ENCODE measurements at places on chromosomes 4 and X.

GRCh38 chrX:2550328-2551020 is 49.7 kb upstream of the DHRSX start:
- no peak for DNase-seq

DNA sequence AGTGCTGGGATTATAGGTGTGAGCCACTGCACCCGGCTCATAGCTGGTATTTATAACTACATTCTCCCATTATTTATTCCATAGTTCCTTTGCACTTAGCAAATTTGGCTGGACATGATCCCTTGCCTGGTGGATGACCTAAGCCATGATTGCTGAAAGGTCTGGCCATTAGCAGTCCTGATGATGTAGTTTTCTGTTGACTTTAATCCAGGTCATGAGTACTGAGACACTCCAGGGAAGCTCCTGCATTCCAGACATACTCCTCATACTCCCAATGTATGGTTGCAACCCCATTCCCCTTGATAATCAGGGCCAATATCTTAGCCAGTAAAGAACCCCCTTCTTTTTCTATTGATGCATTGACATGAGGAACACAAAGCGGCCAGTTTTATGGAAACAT is 24.4 kb upstream of the MGST2 start:
- DNase-seq, result no peak

- peak; percentile 78 for DNase-seq
Measured at GRCh38 chr4:127782025-127782274, 172 bp upstream of the HSPA4L start.

DNA sequence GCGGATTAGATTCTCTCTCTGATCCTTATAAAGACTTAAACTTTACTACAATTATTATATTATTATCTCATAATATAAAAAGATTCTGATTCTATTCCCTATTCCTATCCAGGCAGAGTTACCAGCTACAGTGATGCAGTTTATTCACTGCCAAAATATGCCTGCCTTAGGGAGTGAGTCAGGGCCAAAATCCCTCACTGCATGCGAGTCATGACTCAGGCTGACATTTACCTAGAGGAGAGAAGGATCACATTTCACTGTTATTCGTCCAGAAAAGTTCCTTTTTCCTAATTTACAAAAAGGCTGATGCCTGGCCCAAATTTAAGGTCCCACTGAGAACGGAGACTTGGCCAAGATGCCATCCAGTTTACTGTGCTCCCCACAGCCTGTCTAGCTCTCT is 168.5 kb upstream of the LDB2 start:
- no peak for DNase-seq

DNA sequence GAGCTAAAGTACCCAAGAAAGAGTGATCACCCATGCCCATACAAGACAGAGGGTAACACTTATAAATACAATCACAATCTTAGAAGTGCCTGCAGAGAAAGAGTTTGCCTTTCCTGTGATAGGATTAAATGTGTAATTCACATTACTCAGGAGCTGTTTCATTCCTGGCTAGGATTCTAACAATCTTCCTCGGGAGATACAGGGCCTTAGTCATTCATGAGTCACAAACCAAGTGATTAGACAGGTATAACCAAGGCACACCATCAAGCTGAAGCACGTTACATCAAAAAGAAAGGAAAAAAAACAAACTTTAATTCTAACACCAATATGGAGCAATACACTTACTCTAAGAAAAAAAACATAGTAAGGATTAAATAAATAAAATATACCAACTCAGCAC is 14.9 kb downstream of the ABCG2 start:
- DNase-seq, result peak; percentile 5

GRCh38 chrX:67568769-67569168 is 24.9 kb downstream of the AR start:
- DNase-seq, result no peak

DNA sequence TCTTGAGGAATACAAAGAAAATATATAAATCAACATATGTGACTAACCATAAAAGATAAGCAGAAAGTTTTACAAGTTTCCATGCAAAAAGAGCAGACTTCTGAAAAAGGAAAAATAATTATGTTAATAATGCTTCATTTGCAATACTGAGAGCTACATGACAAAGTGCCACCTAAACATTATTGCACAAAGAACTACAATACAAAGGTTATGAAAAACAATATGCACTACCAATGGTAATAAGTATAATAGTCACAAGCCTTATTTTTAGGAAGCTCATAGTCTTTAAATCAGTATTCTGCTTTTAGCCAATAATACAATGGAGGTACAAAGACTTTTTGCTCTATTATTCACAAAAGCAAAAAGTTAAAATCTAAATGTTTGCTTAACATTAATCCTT is 411.2 kb downstream of the TLL1 start:
- no peak for DNase-seq

GRCh38 chr4:14583752-14584151 is 418.5 kb upstream of the CPEB2 start:
- no peak for DNase-seq

DNA sequence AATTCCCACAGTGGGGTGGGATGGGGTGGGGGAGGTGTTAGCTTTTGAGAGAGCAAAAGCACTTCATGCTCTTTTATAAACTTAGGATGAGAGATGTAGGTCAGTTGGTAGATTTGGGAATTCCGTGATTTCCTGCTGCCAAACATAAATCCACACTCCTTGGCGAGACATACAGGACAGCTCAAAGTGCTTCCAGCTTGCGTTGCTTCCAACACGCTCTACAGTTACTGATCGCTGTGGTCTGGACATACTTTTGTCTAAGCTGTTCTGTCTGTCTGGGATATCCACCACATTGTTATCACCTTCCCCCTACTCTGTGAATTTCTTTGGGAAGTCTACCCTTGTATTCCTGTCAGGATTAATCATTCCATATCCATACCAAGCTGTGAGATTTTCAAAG is 117.5 kb downstream of the RAPGEF2 start:
- DNase-seq, result no peak

- DNase-seq, result no peak
Measured at GRCh38 chr4:174926958-174927357, 8.8 kb downstream of the ADAM29 start.

- no peak for DNase-seq
Measured at GRCh38 chrX:110691446-110691845, 104.2 kb downstream of the CHRDL1 start.

DNA sequence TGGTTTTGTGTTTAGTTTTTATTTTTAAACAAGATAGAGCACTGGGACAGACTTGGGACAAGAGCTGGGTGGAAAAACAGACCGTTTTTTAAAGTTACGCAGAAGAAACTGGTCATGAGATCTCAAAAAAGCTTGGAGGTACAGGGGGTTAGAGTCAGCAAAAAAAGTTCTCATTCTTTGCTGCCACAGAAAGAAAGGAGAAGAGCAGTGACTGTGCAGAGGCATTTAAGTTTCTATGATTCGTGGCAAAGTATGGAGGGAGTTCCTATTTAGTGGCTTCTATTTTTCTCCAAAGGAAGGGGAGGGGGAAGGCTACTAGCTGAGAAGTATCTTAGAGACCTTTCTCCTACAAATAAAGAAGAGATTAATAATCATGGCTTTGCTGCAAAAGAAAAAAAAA is 68.3 kb downstream of the MANBA start:
- no peak for DNase-seq

- no peak for DNase-seq
Measured at GRCh38 chr4:151962138-151962823, 201.5 kb upstream of the GATB start.

GRCh38 chrX:150503898-150504219 is 64.6 kb upstream of the MTM1 start:
- DNase-seq, result peak; percentile 33
